Left lung (tissue), 14 donors: ENCODE measurements at places on chromosomes 2 and 18. TPM values are rescaled to one million over a fixed set of nuclear protein-coding genes. Genes with fewer than 3 reads are reported as not detected.

TRIM54 gene
- polyA plus RNA-seq, result 0.09 TPM

OSR1 gene
- polyA plus RNA-seq, result 46.2 TPM

UNC80 gene
- 1.5 TPM for polyA plus RNA-seq

DNA sequence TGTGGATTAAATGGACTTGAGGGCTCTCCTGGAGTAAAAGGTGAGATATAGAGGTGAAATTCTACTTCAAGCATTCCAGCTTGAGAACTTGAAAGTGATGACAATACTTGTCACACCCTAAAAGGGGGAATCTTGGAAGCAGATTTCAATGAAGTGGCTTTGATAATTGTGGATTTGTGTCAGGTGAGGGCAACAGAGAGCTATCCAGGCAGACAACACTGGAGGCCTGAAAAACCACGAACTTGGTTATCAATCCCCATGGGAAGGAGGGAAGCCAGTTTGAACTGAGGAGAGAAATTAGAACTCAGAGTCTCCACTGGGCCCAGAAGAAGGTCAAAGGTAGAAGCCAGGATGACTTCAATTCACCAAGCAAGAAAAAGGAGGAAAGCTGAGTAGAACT lies 263.9 kb downstream of the FIGN start:
- no peak for DNase-seq

DNA sequence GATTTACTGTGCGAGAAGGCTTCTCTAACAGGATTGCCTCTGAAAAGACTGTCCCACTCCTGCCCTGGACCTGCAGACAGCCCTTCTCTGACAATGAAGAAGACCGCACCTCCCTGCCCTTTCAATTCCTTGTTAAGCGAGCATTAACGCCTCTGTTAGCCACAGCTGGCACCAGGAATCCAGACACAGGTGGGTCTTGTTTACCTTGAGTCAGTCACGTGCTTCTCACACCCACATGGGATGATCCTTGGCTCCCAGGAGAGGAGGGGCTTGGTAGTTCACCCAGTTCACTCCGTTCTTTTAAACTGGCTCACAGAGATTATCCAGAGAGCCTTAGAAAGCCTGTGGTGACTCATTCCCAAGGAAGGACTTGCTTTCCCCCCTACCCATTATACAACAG lies 410.5 kb upstream of the MEIS1 start:
- no peak for DNase-seq

- DNase-seq, result no peak
These were observed 18.2 kb upstream of the FTCDNL1 start for GRCh38 chr2:199869227-199869541.

DNA sequence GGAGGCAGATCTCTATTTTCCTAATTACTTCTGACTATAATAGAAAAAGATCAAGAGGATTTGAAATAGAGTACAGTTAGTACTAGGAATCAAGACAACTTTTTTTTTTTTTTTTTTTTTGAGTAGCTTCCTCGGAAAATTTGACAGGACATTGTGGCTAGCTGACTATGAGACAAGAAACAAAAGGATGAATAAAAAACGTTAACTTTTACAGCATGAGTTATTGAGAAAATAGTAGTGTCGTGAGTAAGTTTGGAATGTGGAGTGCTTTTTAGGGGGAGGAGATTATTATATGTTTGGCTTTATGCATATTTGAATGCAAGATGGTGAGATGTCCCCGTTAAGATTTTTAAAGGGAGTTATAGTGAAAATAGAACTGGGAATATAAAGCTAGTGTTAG lies 27.7 kb upstream of the CPS1 start:
- no peak for DNase-seq

DNA sequence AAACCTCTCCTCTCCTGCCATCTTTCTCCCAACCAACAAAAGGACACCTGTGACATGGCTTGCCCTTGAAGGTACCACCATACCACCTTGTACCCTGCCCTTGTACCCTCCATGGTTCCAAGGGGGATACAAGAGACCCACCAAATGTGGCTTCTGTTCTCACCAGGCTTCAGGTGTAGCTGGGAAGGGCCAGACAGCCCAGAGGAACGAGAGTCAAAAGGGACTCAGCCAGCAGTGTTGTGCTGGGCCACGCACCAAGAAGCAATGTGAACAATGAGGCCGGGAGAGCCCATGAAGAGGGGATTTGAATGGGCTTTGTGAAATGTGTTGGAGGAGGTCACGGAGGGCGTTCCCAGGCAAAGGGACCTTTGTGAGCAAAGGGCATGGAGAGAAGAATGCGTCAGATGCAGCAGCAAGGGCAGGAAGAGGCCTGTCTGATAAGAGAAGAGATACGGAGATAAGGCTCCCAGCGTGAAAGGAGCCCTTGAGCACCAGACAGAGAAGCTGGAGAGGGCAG lies 48.6 kb downstream of the PLB1 start:
- no peak for DNase-seq
